ENCODE measurements at places on chromosomes 6 and 20.

DNA sequence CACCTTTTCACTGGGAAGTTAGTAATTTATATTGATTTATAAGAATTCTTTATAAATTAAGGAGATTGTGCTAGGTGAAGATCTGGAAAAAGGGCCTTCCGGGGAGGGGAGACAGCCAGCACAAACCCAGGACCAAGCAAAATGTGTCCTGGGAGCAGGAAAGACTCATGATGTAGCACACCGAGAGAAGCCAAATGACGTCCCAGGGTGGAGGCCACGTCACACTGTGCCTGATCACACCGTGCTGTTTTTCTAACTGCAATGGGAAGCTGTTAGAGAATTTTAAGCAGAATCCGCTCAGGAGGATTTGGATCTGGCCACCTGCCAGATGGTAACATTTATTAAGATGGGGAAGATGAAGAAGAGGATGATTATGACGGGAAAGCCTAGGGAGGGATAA lies 72.7 kb upstream of the AKAP12 start:
- no peak for DNase-seq

GRCh38 chr6:13004601-13005000 lies 288.0 kb downstream of the PHACTR1 start:
- DNase-seq: no peak

DNA sequence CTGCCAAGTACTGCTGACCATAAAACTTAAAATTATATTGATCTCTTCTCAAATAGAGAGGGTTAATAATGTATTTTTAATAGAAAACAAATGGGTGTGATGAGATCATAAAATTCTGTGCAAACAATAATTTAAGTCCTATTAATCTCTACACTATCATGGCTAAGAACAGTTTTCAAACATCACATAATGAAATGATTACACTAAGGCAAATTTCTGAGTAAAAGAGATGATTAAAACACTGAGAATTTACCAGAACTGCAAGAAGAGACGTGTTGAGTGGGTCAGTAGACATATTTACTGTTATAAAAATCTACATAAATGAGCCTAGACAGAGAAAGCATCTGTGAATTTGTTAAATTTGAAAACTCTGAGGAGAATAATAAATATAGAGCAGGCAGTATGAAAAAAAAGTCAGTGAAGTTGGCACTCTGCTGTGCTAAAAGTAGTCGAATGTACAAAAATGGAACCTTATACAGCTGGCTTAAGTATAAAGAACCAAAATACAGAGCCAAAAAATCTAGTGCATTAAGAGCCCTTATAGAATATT lies 302.6 kb upstream of the MANEA start:
- DNase-seq: no peak

- no peak for DNase-seq
Observed at GRCh38 chr6:43274916-43275597, 23.0 kb upstream of the SLC22A7 start.

DNA sequence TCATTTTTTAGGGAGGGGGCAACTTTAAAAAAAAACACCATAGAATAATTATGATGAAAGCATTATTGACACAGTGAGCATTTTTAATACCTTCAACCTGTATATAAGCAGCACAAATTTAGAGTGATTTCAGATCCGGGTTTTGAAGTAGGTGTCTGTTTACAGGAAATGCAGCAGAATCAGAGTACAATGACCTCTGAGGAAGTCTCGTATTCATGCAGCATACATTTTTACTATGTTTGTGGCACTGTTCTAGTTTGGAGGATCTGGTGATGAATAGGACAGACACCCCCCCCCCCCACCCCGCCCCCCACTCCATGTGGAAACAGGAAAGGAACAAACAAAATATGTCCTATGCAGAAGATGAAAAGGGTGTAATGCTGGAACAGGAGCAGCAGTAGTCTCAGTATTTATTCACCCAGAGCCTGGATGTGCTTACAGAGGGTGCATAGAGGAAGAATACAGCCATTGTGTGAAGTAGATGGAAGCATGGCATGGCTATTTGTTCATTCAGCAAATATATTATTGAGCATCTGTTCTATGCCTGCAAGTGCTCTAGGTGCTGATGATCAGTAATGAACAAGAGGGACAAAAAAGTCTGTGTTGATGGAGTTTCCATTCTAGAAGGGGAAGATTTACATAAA lies 19.7 kb downstream of the VAPB start:
- DNase-seq: no peak

- DNase-seq: no peak
Observed at GRCh38 chr6:13854716-13855250, 40.4 kb upstream of the MCUR1 start.

DNA sequence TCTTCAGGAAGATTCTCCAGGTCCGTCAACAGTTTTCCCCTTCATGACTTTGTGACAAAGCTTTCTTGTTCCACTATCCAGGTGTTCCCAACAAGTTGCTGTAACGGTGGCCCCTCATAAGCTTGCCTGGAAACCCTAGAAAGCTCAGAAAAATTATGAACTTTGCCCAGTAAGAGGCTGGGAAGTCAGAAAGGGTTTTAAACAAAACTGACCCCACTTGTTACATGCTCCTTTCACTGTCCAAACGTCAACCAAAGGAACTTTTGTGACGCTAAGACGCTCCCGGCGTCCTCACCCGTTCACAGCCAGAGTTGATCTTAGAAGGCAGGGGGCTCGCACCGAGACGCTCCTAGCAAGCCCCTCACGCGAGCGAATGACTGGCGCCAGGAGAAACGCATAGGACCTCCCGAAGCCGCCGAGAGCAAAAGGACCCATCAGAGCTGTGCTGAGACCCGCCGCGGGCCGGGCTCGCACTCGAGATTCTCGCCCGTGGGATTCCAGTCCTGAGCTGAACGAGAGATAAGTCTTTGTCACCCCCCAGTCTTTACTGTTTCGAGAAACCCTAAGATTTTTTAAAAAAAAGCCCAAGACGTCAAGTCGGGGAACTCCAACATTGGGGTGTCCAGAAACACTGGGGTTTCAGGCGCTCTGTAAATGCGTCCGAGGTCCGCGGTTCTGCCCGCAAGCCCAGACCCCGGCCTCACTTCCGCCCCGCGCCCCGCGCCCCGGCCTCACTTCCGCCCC lies 544 bp upstream of the ACAT2 start:
- DNase-seq: no peak

- DNase-seq: no peak
Observed at GRCh38 chr6:124470803-124471202, 491.4 kb upstream of the RNF217 start.

- DNase-seq: no peak
Observed at GRCh38 chr20:671252-672030, 4.2 kb downstream of the SCRT2 start.

GRCh38 chr6:3987053-3987452 lies 91.9 kb downstream of the FAM217A start:
- no peak for DNase-seq

DNA sequence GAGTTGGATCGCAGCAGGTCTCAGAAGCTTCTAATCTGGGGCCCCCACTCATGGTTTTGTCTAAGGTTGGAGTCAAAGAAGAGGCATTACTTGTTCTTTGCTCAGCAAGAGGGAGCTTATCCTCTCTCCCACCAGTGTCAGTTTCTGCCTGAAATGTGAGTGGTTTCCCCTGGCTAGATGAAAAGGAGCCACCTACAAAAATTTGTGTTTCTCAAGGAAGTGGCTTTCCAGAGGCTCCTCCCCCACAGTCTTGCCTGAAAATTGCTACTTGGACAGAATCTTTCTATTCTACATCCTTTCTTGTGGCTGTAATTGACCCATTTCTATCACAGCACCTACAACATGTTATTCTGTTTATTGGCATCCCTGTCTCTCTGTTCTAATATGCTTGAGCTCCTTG lies 37.9 kb downstream of the SCML4 start:
- no peak for DNase-seq

DNA sequence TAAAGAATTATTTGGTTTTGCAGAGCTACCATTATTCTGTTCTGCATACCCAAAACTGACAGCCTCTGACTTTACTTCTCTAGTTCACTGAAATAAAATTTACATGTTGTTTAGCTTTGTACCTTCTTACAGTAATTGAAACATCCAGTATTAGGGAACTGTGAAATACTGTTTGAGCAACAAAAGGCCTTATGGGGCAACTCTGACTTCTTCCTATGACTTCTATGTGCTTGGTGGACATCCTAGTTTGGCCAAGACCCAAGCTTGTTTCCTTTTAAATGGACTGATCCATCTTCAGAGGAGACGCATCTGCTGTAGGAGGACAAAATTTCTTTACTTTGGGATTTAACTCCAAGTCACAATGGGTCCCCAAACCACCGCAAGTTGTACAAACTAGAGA lies 44.7 kb downstream of the NR2E1 start:
- DNase-seq: no peak

DNA sequence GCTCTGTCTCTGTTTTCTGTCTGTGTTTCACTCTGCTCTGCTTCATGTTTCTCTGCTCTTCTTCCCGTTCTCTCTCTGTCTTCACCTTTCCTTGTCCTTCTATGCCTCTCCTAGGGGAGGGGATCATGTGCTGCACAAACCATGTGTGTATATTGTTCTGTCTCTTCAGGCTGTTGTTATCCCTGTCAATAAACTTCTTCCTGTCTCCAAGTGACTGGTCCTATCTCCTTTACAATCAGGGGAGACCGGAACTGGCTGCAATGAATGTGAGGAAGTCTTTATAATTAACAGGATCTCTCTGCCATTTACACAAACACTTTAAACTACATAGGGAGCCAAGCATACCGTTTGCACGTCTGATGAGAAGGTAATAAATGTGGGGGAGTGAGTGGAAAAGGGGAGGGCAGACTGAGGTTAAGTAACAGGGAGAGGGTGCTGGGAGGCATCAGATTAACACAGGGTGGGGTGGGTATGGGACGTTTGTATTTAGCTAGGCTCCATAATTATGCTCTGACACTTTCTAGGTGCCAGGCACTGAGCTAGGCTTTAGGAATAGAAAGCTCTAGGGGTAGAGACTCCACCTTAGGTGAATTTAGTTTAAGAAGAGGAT lies 626.1 kb downstream of the DHX35 start:
- no peak for DNase-seq

DNA sequence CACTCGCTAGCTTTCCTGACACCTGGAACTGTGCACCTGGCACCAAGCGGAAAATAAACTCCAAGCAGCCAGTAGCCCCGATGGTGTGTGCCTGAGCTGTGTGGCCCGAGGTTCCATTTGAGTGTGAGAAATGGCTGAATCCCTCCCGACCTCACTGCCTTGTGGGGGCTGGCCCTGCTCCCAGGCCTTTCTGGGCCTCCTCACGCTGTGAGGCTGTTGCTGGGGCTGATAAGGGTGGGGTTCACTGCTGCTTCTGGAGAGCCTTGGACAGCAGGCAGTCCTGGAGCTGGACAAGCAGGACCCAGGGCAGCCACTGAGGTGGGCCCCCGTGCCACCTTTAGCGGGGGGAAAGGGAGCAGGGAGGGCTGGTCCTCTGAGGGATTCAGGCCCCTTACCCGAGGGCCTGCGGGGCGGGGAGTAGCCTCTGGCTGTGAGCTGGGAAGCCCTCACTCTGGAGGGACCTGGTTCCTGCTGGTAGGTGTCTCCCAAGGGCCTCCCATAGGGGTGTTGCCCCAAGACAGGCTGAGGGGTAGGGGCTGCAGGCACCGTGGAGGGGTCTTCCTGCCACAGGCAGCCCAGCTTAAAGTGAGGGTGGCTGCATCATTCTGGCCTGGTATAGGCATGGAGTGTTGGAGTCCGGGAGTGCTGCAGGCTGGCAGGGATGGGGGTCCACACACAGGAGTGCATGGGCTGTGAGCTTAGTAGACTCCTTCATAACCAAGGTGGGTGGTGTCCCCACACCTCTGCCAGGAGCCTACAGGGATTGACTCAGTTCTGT lies 1.7 kb downstream of the PPDPF start:
- no peak for DNase-seq

GRCh38 chr20:44495802-44496481 lies 20.3 kb downstream of the TTPAL start:
- no peak for DNase-seq

DNA sequence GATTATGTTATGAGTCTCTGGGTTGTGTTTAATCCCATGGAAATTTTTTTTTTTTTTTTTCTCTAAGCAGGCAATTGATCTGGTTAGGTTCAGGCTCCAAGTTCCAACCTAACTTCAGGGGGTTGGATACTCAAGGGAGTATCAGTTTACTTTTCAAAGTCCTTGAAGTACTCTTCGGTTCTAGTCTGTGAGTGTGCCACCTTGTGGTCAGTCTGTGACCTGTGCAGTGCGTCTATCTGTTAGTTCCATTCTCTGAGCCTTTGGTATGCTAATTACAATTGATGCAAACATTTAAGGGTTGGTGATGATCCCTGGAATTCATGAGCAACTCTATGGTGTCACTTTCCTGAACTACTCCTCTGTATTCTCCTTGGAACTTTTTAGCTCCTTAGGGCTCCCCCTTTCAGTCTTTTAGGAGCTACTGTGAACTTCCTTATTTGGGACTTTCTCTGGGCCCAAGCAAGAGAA lies 342.0 kb downstream of the SOX4 start:
- no peak for DNase-seq

GRCh38 chr20:48295966-48296421 lies 510.7 kb upstream of the SULF2 start:
- DNase-seq: no peak

- DNase-seq: no peak
Observed at GRCh38 chr20:37408302-37409193, 62.6 kb downstream of the SRC start.

GRCh38 chr6:56381801-56382251 lies 134.4 kb upstream of the COL21A1 start:
- DNase-seq: no peak

GRCh38 chr20:11850901-11851300 lies 66.8 kb upstream of the BTBD3 start:
- no peak for DNase-seq

DNA sequence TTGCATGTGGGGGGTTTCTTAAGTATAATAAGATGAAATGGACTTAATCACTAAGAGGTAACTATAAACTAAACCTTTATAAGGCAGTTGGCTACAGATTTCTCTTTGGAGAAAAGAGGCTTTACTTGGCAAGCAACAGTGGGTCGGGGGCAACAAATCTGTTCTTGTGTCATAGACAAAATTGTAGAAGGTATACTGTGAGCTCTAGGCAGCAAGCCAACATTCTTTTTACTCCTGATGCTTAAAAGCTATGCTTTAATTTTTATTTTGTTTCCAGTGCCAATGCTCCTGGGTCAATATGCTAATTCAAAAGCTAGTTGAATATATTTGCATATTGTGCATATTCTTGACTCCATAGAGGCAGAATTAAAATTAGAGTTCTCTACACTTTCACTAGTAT lies 495.4 kb downstream of the BTBD3 start:
- DNase-seq: no peak

DNA sequence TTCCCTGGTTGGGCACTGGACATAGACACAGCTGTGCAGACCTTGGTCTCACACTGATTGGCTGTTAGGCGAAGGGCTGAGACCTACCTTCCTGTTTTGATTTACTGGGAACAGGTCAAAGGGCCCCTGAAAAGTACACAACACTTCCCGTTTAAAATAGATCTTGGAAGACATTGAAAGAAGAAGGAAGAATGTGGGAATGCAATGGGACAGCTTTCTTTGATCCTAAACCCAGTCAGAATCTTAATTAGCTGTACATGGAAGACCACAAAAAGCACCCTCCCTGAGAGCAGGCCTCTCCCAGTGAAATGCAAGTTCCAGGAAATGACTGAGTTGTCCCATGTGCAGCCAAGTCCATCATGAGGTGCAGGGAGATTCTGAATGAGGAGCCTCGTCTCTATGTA lies 83.6 kb upstream of the EXOC2 start:
- DNase-seq: no peak
